Smooth muscle cell of the pulmonary artery (primary cell): ENCODE measurements at places on chromosomes 16 and 17. TPM values are rescaled to one million over a fixed set of nuclear protein-coding genes. Genes with fewer than 3 reads are reported as not detected.

The C16orf92 gene
- total RNA-seq: not detected in 2 replicates

The SLC5A11 gene
- not detected in 2 replicates for total RNA-seq

The FOXL1 gene
- 16.4 and 17.4 TPM in 2 replicates for total RNA-seq

The TUBB3 gene
- 245 and 308 TPM in 2 replicates for total RNA-seq

The HCFC1R1 gene
- total RNA-seq: 33.4 and 46.1 TPM in 2 replicates

The KCNG4 gene
- total RNA-seq: not detected in 2 replicates

The CPHXL2 gene
- not detected in 2 replicates for total RNA-seq

The MPV17L gene
- 0.78 and 2.1 TPM in 2 replicates for total RNA-seq

The RDM1 gene
- total RNA-seq: 0.59 TPM in 1 of 2 replicates, not detected in the other

The ATP2C2 gene
- not detected in 2 replicates for total RNA-seq

The MPHOSPH6 gene
- 14.1 and 15.8 TPM in 2 replicates for total RNA-seq

The PSMB3 gene
- total RNA-seq: 145 and 162 TPM in 2 replicates

The C17orf78 gene
- not detected in 2 replicates for total RNA-seq

The TBC1D3I gene
- total RNA-seq: 0.07 and 0.78 TPM in 2 replicates

The TBC1D26 gene
- total RNA-seq: 0.30 and 0.39 TPM in 2 replicates

The YWHAE gene
- 283 and 331 TPM in 2 replicates for total RNA-seq

The HOXB13 gene
- total RNA-seq: not detected in 2 replicates

The OR1A2 gene
- total RNA-seq: not detected in 2 replicates

The OR1D2 gene
- total RNA-seq: not detected in 2 replicates

The TMC5 gene
- not detected in 2 replicates for total RNA-seq

The FKBP10 gene
- total RNA-seq: 1,081 and 1,383 TPM in 2 replicates

The DNAAF1 gene
- total RNA-seq: not detected in 2 replicates

The SLC4A1 gene
- not detected in 2 replicates for total RNA-seq

The CARD14 gene
- 0.03 TPM in 1 of 2 replicates, not detected in the other for total RNA-seq

The SHCBP1 gene
- 3.8 and 11.5 TPM in 2 replicates for total RNA-seq

The ADAMTS18 gene
- total RNA-seq: 1.2 and 23.2 TPM in 2 replicates

The PITPNM3 gene
- total RNA-seq: 2.4 and 3.8 TPM in 2 replicates

The C16orf74 gene
- 1.7 and 2.9 TPM in 2 replicates for total RNA-seq

The C16orf82 gene
- not detected in 2 replicates for total RNA-seq

The FN3K gene
- total RNA-seq: 7.6 and 14.3 TPM in 2 replicates

The KRTAP3-2 gene
- not detected in 2 replicates for total RNA-seq

The ZNF385C gene
- 0.03 TPM in 1 of 2 replicates, not detected in the other for total RNA-seq

The HOXB5 gene
- 0.20 and 0.50 TPM in 2 replicates for total RNA-seq
